ENCODE measurements at places on chromosomes 2 and 18.

GRCh38 chr2:17191223-17191622 lies 327.0 kb downstream of the RAD51AP2 start:
- DNase-seq = no peak

GRCh38 chr2:215880970-215881369 lies 132.4 kb downstream of the MREG start:
- no peak for DNase-seq

GRCh38 chr2:201882353-201883090 lies 76.2 kb downstream of the CDK15 start:
- no peak for DNase-seq

DNA sequence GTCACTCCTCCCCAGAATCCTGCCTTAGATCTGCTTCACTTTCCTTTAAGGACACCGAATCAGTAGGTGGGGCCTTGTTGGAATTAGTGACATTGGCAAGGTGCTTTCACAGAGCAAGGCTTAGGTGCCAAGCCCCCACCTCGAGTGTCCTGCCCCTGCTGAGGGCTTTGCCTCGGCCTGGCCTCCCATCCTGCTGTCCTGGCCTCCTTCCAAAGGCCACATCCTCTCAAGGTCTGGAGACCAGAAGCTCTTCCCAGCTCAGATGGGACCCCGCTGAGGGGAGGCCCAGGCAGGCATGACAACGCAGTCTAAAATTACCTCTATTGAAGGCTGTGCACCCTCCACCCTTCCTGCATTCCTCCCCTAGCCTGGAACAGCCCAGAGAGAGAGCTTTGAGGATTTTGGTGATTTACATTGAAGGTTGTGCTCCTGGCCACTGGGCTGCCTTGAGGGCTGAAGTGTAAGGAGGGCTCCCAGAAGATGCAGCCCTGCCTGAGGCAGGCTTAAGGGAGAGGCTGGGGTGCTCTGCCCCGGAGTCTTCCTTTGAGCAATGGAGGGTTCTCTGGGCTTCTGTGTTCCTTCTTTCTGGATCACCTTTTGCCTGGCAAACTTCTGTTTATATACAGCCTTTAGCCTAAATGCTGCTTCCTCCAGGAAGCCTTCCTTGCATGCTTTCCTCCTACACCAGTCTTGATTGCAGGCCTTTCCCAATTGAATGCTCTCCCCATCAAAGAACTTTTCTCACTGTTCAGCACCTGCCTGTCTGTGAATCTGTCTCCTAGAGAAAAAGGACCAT lies 154.4 kb downstream of the DDX1 start:
- no peak for DNase-seq

- DNase-seq = no peak
Observed at GRCh38 chr2:144578099-144578498, 58.2 kb upstream of the ZEB2 start.

DNA sequence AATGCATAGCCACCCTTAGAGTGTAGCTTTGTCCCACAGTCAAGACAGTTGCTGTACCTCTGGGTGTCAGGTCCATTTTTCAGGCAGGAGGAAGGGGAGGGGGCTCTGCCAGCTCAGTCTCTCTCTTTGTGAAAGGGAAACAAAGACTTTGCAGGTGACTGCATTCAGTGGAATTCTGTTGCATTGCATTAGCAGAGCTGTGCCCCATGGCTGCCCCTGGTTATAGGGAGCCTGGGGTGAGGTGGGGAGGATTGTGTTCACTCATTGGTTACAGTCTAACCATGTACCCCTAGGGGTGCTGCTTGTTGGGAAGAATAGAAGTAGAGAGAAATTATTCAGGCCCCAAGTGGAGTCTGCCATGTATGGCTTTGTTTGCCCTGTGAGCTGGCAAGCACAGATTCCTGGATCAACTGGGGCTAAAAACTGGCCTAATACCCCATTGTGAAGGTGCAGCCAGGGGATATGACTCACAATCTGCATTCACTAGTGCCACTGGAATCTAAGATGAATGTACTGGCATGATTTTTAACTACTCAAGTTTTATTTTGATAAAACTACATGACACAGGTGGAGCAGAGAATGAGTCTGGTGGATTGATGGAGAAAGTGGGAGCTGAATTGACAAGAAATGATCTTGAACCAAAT lies 118.4 kb downstream of the SH3BP4 start:
- DNase-seq = no peak

DNA sequence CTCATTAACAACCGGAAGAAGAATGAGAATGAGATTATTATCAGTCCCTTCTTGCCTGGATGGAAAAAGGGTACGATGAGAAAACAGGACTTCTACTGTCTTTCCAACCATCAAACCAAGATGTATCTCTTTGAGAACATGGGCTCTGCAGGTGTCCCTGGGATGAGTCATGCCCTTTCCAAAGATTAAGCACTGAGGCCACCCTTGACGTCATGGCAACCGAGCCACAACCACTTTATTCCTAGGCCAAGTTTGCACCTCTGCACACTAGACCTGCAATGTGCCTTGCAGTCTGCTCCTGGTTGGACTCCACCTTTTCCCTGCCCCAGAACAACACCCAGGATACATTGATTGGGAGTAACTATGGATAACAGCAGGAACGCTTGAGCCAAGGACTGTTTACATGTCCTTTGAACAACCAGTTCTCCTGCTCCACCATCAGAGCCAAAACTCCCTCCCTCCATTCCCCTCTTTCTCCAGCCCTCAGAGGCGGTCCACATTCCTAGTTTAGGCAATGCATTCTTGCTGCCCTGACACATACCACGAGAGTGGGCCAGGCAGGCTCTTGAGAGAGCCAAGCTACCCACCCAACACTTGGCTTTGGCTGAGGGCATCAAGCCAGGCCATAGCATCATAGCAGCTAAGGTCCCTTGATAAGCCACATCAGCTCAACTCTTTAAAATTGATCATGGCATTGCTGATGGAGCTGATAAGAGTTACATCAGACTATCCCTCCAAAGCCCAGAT lies 310.7 kb downstream of the TNS1 start:
- no peak for DNase-seq

DNA sequence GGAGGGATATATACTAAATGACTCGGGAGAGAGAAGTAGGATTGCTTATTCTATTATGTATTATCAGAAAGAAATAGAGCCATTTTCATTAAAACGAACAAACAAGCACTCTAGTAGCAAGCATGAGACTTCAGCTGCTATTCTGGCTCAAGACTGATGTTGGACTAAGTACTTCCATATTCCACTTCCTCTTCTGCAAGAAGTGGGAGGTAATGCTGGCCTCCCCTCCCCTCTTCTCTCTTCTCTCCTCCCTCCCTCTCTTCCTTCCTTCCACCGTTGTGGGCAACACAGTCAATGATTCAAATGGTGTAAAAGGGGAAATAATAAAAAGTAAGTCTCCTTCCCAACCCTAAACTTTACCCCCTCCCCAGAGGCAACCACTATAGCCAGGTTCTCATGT lies 62.6 kb downstream of the EMX1 start:
- no peak for DNase-seq

- DNase-seq = no peak
Observed at GRCh38 chr2:157497638-157498314, 53.9 kb upstream of the CYTIP start.

DNA sequence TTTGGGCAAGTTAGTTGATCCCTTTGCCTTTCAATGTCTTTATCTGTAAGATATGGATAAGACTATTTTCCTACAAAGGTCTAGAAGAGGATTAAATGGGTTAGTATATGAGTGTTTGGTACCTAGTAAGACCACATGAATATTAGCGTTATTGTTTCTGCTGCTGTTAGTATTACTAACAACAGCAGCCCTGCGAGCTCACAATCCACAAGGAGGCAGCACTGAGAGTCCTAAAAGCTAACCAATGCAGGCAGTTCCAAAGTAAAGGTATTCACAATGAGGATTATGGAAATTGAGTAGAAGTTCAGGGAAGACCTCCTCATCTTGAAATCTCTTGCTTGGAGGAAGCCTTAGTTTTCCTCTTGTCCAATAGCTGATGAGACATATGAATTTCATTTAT lies 248.9 kb downstream of the TDRD15 start:
- DNase-seq = no peak

GRCh38 chr2:216557820-216558219 lies 59.2 kb downstream of the RPL37A start:
- no peak for DNase-seq

- no peak for DNase-seq
Observed at GRCh38 chr2:240112914-240113690, 23.0 kb downstream of the COPS9 start.

DNA sequence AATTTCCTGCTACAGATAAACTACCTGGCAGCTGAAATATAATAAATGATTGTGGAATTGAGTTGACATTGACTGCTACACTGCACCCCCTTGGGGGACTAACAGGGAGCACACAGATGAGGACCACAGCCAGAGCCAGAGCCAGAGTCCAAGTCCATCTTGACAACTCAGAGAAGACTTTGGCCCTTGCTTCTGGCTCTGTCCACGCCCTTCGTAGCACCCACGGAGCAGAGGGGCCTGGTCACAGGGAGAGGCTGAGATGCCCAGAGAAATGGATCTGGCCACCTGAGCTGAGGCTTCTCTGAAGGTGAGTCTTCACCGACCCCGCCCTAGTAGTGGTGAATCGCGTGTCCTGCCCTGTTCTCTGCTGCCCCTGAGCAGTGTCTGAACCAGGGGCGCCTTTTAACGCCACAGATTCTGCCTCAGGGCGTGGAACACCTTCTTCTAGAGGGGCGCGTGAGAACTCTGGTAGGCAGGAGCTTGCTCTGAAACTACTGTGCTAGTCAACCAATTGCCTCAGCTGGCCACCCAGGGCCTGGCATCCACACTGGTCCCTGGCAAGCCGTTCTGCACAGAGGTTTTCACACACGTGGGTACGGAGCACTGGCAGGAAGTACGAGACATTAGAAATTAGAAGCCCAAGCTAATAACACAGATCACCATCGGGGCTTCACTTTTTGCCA lies 35.7 kb upstream of the MAT2A start:
- peak; percentile 77 for DNase-seq

DNA sequence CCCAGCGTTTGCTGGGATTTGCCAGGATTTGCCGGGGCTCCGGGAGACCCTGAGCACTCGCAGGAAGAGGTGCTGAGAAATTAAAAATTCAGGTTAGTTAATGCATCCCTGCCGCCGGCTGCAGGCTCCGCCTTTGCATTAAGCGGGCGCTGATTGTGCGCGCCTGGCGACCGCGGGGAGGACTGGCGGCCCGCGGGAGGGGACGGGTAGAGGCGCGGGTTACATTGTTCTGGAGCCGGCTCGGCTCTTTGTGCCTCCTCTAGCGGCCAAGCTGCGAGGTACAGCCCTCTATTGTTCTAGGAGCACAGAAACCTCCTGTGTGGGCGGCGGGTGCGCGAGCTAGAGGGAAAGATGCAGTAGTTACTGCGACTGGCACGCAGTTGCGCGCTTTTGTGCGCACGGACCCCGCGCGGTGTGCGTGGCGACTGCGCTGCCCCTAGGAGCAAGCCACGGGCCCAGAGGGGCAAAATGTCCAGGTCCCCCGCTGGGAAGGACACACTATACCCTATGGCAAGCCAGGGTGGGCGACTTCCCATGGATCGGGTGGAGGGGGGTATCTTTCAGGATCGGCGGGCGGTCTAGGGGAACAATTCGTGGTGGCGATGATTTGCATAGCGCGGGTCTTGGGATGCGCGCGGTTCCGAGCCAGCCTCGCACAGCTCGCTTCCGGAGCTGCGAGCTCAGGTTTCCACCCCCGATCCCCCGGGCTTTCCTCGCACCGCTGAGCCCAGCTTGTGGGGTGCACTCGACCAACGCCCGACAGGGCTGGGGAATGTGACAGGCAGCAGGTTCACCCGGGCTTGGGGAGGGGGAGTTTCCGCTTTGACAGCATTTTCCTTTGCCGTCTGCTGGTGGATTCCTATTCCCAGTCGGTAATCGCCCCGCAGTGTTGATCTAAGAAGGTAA lies 2.8 kb downstream of the ONECUT2 start:
- DNase-seq = peak; percentile 67

DNA sequence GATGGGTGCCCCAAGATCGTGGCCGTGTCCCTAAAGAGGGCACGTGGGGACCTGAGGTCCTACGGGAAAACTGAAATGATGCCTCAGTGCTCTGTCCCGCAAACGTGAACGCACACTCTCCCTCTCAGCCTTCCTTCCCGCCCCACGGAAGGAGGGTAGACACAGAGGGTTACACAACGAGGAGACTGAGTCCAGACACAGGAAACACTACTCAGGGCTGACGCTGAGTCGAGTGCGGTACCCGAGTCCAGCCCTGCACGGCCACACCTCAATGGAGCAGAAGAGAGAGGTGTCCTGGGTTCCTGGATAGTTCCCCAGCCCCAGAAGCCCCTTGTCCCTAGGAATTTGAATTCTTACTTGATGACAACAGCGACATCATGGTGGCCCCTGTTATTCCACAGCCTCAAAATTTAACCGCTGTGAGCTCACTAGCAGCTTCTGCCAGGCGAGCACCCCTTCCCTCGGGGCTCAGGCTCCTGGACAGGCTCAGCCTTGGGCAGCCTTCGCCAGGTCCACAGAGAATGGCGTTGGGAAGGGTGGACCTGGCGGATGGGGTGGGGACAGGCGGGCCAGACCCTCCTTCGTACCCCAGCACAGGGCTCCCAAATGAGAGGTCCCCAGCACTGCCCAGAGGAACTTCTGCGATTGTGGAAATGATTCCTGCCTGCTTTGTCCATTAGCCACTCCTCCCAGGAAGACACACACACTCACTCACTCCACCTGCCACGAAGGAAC lies 980 bp upstream of the RNPEPL1 start:
- DNase-seq = peak; percentile 55

- no peak for DNase-seq
Observed at GRCh38 chr2:219612577-219613286, 14.7 kb upstream of the SLC4A3 start.

DNA sequence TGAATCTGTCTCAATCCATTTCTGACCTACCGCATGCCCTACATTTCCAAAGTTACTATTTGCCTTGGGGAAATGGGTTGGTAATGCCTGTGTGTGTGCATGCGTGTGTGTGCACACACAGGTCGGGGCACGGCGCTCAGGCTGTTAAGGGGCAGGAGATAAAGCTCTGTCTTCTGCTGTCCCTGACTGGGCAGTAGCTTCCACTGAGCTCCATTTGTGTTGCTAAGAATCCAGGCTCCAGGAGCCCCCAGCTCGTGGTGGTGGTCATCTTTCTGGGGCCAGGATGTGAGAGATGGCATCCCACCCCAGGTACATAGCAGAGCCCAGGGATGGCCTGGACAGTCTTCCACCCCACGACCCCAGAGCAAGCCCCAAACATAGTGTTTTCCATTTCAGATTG lies 66.7 kb upstream of the HS6ST1 start:
- no peak for DNase-seq

GRCh38 chr2:168495524-168495923 lies 39.5 kb downstream of the CERS6 start:
- DNase-seq = no peak

- DNase-seq = no peak
Observed at GRCh38 chr2:98744595-98744994, 13.7 kb upstream of the MGAT4A start.

Data from RWPE2 (cell line).